Stimulated activated CD8-positive, alpha-beta memory T cell treated with anti-CD3 and anti-CD28 coated beads, Interleukin-4, amount 100 ng/mL, for 24 hours (primary cell): ENCODE measurements at places on chromosomes 11 and 22.

- no peak for DNase-seq
Measured at GRCh38 chr11:77053217-77054015, 13.4 kb upstream of the CAPN5 start.

DNA sequence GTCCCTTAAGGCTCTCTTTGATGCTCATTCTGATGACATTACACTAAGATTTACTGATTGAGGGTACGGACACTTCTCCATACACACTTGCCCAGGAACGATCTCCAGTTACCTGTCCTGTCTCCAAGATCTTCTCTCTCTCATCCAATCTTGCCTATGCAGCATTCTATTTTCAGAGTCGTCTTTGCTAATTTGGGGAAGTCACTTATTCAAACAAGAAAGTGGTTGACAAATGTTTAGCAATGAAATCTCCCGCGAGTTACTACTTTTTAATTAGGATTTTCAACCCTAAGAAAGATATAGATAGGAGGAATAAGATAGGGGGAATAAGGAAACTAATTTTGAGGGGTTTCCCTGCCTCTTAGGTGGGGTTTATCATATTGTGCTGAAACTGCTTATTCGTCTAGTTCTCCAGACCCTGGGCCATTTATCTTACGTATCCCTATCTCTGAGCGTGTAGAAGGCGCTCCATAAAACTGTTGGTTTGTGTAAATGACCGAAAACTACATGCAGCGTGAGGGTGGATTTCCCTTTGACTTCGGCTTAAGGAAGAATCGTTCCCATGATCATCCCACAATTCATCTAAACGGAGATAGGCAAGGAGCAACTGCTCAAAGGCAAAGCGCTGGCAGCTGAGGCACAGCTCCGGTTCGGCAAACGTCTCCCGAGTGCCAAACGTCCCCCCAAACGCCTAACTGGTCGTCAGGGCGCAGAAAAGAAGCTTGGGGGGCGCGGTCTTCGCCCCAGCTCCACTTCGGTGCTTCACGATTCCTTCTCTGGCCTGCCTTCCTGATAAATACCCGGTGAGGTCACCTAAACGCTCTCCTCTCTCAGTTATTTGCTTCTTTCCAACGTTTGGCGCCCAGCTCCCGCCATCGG is 804 bp downstream of the APIP start:
- no peak for DNase-seq

GRCh38 chr11:13207665-13208594 is 69.7 kb upstream of the BMAL1 start:
- DNase-seq: no peak

DNA sequence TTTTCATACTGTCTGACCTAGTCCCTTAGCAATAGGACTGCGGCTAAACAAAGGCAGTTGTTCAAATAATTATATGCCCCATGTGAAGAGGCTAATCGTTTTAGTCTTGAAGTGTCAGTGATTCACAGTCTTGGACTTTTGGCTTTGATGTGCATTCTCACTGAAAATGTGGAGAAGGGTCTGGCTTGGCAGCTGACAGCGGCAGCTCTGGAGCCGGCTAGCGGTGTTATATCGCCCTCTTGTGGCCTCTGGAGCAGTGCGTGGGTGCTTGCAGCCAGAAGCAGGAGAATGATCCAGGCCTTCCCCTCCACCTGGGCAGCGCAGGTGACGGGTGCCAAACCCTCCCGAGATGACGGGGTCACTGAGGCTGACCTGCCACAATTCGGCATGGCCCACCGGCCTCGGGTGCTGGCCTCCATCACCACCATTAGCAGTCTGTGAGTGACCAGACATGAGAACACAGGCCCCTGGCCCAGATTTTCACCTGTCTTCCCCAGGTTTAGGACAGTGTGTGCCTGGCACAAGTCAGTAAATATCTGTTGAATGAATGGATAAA is 90.3 kb upstream of the PITPNB start:
- peak; percentile 66 for DNase-seq

GRCh38 chr22:19066531-19067271 is 55.5 kb downstream of the DGCR2 start:
- no peak for DNase-seq

DNA sequence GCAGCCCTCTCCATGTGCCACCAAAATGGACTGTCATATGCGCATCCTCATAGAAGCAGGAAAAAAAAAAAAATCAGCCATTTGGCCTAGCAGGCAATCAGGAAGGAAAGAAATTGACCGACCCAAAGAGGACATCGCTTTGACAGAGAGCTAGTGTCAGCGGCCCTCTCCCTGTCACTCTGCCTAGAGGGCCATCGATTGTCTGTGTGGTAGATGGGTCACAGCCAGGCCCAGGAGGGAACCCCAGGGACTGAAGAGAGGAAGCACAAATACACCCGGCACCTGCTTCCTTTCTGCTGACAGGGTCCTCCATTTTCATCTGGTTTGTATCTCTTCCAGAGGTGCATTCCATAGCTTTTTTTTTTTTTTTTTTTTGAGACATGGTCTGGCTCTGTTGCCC is 21.8 kb downstream of the VPS37C start:
- DNase-seq: no peak

GRCh38 chr11:35313760-35314153 is 105.6 kb downstream of the SLC1A2 start:
- no peak for DNase-seq

- no peak for DNase-seq
Measured at GRCh38 chr11:2298795-2299761, 2.6 kb downstream of the C11orf21 start.

- DNase-seq: no peak
Measured at GRCh38 chr22:25192406-25192805, 7.3 kb upstream of the CRYBB3 start.

DNA sequence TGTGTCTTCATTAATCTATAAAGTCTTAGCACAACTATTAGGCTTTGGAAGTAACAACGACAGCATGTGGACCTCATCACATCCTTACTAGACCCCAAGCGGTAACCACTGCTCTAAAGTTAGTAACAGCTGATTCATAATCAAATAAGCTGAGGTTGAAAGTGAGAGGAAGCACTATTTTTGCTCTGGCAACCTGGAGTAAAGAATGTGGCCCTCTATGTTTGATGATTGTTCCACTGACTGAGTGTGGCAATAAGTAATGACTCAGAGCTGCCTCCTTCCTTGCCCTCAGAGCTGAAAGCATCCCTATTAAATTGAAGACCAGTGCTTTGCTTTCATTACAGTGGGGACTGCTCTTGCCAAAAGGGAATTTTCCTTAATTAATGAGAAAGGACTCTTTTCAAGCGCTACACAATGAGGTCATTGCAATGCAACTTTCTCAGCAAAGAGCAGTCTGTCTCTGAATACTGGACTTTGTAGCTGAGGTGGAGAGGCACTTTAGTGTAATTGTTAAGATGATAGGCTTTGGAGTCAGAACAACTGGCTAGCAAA is 906.1 kb upstream of the RAG2 start:
- no peak for DNase-seq

- DNase-seq: no peak
Measured at GRCh38 chr11:117606790-117607189, 190.2 kb downstream of the DSCAML1 start.

GRCh38 chr22:33404723-33405122 is 346.5 kb upstream of the SYN3 start:
- no peak for DNase-seq

DNA sequence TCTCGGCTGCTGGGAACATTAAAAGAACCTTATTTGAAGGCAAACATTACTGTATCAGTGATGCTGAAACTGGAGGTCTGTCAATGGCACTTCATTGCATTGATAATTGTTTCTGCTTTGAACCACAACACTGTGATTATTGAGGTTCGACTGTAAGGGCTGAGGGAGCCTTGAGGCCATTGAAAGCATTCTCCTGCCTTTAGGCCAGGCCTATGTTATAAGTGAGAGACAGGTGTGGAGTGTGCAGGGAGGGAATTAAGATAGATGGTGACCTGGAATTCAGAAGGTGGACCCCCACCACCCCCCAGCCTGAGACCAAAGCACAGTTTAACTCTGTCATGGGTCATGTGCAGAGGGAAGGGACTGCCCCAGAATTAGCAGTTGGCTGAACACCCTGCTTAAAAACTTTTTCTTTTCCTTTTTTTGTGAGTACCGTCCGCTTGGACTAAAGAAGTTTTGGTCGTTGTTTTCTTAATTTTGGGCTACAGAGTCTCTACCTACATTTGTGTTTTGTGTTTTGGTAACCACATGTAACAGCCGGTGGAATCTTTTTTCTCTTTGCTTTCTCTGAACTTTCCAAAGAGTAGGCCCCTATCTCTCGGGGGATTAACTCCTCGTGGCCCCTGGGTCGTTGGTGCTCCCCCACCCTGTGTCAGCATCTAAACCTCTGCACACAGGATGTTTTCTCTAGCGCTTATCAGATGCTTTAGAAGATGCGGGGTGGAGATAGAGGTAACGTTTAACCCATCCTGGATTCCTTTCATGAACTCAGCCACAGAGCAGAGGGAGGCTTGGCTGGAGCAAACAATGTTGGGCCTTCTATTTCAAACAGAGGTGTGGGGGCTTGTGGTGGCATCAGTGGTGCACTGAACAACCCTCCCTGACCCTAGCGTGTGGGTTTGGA is 43.7 kb downstream of the ZBTB16 start:
- DNase-seq: no peak

DNA sequence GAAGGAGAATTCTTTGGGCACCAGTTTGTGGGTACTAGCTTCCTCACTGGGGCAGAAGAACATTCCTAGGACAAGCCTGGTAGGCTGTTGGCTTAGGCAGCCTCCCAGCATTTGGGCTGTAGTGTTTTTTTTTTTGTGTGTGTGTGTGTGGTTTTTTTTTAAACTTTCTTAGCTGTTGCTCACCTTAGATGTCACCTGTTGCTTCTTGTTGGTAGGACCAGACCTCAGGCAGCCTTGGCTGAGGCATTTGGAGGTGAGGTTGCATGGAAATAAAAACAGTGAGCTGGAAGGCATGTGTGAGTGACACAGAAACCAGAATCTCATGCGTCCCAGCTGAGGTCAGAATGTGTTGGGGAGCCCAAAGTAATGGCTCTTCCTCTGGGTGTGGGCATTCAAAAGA is 21.3 kb downstream of the AMPD3 start:
- DNase-seq: no peak

DNA sequence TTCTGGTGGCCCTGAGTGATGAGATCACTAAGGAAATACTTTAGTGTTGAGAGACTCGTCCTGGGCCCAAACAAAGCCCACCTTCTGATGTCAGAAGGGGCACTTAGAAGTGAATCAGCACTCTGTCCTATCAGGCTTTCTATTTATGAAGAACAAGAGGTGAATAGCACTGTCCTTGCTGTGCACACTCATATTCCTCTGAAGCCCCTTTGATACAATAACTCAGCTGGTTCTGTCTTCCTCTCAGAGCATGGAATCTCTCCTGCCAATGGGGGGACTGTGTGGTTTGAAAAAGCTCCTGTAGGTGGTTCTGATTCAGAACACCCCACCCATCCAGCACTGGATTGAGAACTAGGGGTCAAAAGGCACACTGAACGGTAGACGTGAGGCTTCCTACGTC is 348.1 kb downstream of the ETS1 start:
- DNase-seq: no peak

GRCh38 chr11:122097419-122098001 is 18.5 kb downstream of the BLID start:
- no peak for DNase-seq

DNA sequence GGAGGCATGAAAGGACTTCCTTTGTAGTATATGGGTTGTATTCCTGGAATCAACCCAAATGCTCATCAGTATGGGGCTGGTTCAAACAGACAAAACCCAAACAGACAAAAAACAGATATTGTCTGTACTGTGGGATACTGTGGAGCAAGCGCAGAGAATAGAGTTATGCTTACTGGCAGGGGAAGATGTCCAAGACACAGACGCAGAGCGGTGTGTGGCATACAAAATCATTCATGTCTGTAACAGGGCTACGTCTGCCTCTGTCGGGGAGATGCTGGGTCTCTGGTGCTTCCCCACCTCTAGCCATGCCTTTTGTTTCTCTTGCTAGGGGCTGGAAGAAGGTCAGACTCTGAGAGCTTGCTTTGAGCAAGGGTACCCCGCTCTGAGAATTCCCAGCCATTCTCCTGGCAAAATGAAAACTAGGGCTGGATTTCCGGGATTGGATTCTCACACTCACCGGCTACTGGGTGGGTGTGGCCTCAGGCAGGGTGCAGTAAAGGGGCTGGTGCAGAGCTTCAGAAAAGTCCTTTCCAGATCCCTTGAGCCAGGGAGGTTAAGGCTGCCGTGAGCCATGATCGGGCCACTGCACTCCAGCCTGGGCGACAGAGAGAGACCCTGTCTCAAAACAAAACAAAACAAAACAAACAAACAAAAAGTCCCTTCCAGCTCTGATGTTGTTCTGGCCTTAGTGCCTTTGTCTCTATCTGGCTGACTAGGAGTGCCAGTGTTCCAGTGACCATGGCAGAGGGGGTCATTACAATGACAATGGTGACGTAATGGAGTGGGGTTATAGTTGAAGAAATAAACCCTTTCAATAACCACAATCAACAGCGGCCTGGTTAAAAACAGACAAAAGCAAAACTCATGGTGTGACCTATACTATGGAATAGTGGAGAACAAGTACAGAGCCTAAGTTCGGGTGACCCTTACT is 2.9 kb upstream of the ABCC8 start:
- no peak for DNase-seq

- peak; percentile 3 for DNase-seq
Measured at GRCh38 chr11:129117595-129118350, 74.4 kb downstream of the ARHGAP32 start.

GRCh38 chr11:48162885-48163268 is 53.7 kb upstream of the OR4B1 start:
- no peak for DNase-seq

- no peak for DNase-seq
Measured at GRCh38 chr11:127524618-127525017, 524.0 kb upstream of the KIRREL3 start.

DNA sequence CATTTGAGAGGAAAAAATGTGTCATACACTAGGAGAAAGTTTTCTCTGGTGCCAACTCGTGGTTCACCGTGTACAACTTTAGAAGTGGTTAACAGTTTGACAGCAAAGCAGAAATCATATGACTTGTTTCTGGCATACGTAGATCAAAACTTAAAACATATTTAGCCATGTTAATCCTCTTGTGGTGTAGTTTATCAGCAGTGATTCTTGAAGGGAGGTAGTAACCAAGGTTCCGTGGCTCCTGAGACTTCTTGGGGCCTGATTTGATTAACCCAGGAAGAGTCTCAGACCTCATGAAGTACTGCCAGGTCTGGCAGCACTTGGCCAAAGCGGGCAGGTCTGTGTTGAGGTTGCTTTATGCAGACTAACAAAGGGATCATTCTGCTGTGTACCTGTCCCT is 40.5 kb downstream of the SREBF2 start:
- DNase-seq: no peak

GRCh38 chr11:93767018-93767417 is 17.1 kb upstream of the MED17 start:
- DNase-seq: no peak

GRCh38 chr22:46806794-46807193 is 44.3 kb downstream of the TBC1D22A start:
- DNase-seq: no peak

- DNase-seq: no peak
Measured at GRCh38 chr11:55658031-55658573, 3.9 kb upstream of the OR4C6 start.
